ENCODE measurements at places on chromosomes 7 and 10.

- no peak overlapping the region for H3K4me3 ChIP-seq
- H3K27me3 ChIP-seq = no peaks in the 10 kb centered on the region
- no peaks in the 10 kb centered on the region for H3K36me3 ChIP-seq
- no peak overlapping the region for H3K27ac ChIP-seq
- H3K4me1 ChIP-seq = no peaks in the 10 kb centered on the region
Observed at GRCh38 chr10:53547364-53547763, 774.8 kb upstream of the MBL2 start.

DNA sequence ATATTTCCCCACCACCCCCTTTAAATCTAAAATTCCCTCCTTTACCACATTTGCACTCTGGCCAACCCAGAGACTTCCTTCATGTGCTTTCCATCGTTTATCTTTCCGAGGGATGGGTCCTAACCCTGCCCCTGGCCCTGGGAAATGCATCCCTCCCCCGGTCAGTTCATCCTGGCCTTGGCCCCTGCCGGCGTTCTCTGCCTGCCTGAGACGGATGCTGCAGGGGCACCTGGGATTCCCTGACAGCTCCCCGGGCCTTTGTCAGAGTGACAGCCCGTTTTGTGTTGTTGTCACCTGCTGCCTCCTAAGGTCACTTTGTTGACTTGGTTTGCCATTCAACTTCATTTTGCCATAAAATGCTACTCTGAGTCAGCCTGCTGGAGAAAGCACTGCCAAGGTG lies 34.8 kb upstream of the PITRM1 start:
- no peak overlapping the region for H3K27ac ChIP-seq
- H3K4me1 ChIP-seq = no peaks in the 10 kb centered on the region
- no peaks in the 10 kb centered on the region for H3K27me3 ChIP-seq
- H3K4me3 ChIP-seq = no peak overlapping the region

GRCh38 chr10:105413997-105414396 lies 772.9 kb downstream of the SORCS3 start:
- no peaks in the 10 kb centered on the region for H3K4me1 ChIP-seq
- no peak overlapping the region for H3K27ac ChIP-seq
- no peak for DNase-seq
- H3K4me3 ChIP-seq = no peak overlapping the region

- H3K4me1 ChIP-seq = no peaks in the 10 kb centered on the region
- no peak overlapping the region for H3K4me3 ChIP-seq
- no peaks in the 10 kb centered on the region for H3K36me3 ChIP-seq
Observed at GRCh38 chr7:156661637-156662036, 21.1 kb downstream of the RNF32 start.

GRCh38 chr7:156515911-156516790 lies 124.4 kb upstream of the RNF32 start:
- no peak overlapping the region for H3K27ac ChIP-seq
- no peak overlapping the region for H3K4me3 ChIP-seq
- H3K36me3 ChIP-seq = no peaks in the 10 kb centered on the region
- H3K4me1 ChIP-seq = no peaks in the 10 kb centered on the region
- H3K27me3 ChIP-seq = no peaks in the 10 kb centered on the region

GRCh38 chr7:91710881-91711280 lies 169.6 kb downstream of the MTERF1 start:
- no peaks in the 10 kb centered on the region for H3K4me1 ChIP-seq
- no peaks in the 10 kb centered on the region for H3K27me3 ChIP-seq
- no peak overlapping the region for H3K27ac ChIP-seq
- H3K36me3 ChIP-seq = peaks cover 11% of the 10 kb centered on the region
- no peak overlapping the region for H3K4me3 ChIP-seq

- H3K36me3 ChIP-seq = no peaks in the 10 kb centered on the region
- no peak overlapping the region for H3K4me3 ChIP-seq
- H3K27me3 ChIP-seq = no peaks in the 10 kb centered on the region
- peak overlapping the region; percentile 66 for H3K27ac ChIP-seq
- peaks cover 10% of the 10 kb centered on the region for H3K4me1 ChIP-seq
- no peak for DNase-seq
Observed at GRCh38 chr10:78203915-78204818, 170.5 kb downstream of the RPS24 start.

DNA sequence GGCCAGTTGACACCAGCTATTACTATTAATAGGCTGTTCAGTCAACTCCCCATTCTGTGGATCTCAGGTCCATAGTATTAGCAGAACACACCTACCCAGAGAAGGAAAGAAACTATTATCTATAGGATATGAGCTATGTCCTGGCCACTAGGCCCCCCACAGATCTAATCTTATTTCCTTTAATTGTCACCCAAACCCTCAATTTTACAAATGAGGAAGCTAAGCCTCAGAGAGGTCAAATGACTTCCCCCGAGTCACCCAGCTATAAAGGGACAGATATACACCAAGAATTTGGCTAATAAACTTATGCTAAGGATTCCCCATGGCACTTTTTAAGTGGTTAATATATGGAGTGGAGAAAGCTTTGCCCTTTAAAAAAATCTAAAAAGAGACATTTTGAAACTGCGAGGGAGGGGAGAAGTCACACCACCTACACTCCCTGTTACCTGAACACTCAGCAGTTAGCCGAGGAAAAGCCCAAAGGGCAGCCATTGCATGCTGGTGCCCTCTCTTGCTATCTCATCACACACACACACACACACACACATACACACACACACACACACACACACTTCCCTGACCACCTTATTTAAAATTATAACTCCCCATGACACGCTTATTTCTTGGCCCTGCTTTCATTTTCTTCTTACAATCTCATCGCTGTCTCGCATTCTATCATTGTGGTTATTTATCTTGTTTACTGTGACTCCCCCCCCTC lies 157.0 kb upstream of the ADO start:
- H3K4me1 ChIP-seq = no peaks in the 10 kb centered on the region
- no peaks in the 10 kb centered on the region for H3K27me3 ChIP-seq
- no peak for DNase-seq
- no peak overlapping the region for H3K27ac ChIP-seq
- no peaks in the 10 kb centered on the region for H3K36me3 ChIP-seq
- H3K4me3 ChIP-seq = no peak overlapping the region

DNA sequence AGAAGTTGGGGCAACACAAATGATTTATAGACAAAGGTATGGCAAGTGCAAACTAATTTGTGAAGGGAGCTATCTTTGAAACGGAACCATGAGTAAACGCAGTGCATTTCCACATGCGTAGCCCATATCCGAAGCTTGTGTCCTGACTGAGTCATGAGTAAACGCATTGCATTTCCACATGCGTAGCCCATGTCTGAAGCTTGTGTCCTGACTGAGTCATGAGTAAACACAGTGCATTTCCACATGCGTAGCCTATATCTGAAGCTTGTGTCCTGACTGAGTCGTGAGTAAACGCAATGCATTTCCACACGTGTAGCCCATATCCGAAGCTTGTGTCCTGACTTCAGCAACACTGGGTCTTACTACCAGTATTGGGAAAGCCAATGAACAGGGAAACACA lies 95.0 kb downstream of the CELF2 start:
- no peaks in the 10 kb centered on the region for H3K4me1 ChIP-seq
- DNase-seq = no peak
- peaks cover 3% of the 10 kb centered on the region for H3K36me3 ChIP-seq
- H3K27me3 ChIP-seq = no peaks in the 10 kb centered on the region
- no peak overlapping the region for H3K4me3 ChIP-seq

- H3K4me3 ChIP-seq = no peak overlapping the region
- H3K36me3 ChIP-seq = no peaks in the 10 kb centered on the region
- no peaks in the 10 kb centered on the region for H3K4me1 ChIP-seq
- DNase-seq = no peak
- H3K27ac ChIP-seq = no peak overlapping the region
Observed at GRCh38 chr7:82241356-82241755, 202.2 kb downstream of the CACNA2D1 start.

DNA sequence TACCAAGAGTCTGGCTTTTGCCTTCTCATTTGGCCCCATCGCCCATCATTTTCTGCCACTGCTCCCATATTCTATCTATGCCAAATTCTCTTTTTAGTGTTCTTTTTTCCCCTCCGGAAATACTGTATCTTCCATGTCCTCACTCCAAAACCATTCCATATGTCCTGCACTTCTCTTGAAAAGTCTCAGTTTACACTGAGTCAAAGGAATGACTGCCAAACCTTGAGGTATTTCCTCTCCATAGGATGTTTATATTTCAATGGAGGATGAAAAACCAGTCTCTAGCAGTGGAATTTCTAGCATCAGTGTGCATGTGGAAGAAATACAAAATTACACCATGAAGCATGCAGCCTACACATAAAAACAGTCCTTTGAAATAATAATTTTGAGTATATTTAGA lies 121.4 kb upstream of the PHYHIPL start:
- H3K27me3 ChIP-seq = no peaks in the 10 kb centered on the region
- no peaks in the 10 kb centered on the region for H3K4me1 ChIP-seq
- no peaks in the 10 kb centered on the region for H3K36me3 ChIP-seq
- H3K4me3 ChIP-seq = no peak overlapping the region
- DNase-seq = no peak

- H3K27ac ChIP-seq = no peak overlapping the region
- no peak overlapping the region for H3K4me3 ChIP-seq
- no peak for DNase-seq
- no peaks in the 10 kb centered on the region for H3K4me1 ChIP-seq
Observed at GRCh38 chr10:48192881-48193450, 81.5 kb downstream of the FRMPD2 start.

GRCh38 chr10:58512491-58513187 lies at the start of gene BICC1:
Gene BICC1, plus strand, starts transcription at chr10:58512872. Its CDS starts 272 bp downstream, at chr10:58513144.
- no peaks in the 10 kb centered on the region for H3K4me1 ChIP-seq
- no peaks in the 10 kb centered on the region for H3K36me3 ChIP-seq
- H3K27ac ChIP-seq = peak within 1 kb of the TSS; percentile 78
- peak; percentile 43 for DNase-seq

DNA sequence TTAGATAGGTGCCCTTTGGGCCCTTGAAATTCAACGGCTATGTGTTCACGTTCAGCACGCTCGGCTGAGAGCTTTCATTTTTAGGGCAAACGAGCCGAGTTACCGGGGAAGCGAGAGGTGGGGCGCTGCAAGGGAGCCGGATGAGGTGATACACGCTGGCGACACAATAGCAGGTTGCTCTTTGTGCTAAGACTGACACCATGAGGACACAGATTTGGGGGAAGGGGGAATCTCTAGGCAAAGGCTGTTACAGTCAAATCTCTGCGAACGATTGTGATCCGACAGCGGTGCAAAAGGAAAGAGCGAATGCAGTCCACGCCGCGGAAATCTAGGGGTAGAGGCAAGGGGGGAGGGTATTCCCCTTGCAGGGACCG lies 667 bp downstream of the KLLN start:
- no peaks in the 10 kb centered on the region for H3K27me3 ChIP-seq
- DNase-seq = no peak
- H3K36me3 ChIP-seq = no peaks in the 10 kb centered on the region
- peak overlapping the region; percentile 83 for H3K4me3 ChIP-seq

DNA sequence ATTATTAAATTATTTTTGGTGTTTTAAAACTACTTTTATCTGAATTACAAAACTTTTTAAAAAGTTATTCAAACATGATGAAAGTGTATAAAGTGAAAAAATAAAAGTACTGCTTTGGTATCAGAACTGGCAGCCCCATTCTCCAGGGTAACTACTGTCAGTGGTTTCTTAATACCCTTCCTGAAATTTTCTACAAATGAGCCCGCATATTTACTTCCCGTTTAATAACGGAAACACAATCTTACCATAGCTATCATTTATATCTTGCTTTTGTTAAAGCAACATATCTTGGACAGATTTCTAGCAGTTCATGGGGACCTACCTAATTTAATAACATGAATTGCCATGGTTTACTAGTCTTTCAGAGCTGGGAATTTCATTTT lies 249.9 kb downstream of the RNLS start:
- no peaks in the 10 kb centered on the region for H3K27me3 ChIP-seq
- H3K36me3 ChIP-seq = no peaks in the 10 kb centered on the region
- H3K4me3 ChIP-seq = no peak overlapping the region
- no peak overlapping the region for H3K27ac ChIP-seq
- H3K4me1 ChIP-seq = no peaks in the 10 kb centered on the region

GRCh38 chr7:158760445-158760764 lies 55.8 kb upstream of the NCAPG2 start:
- H3K27ac ChIP-seq = no peak overlapping the region
- H3K4me3 ChIP-seq = no peak overlapping the region
- H3K36me3 ChIP-seq = peaks cover 86% of the 10 kb centered on the region
- no peaks in the 10 kb centered on the region for H3K27me3 ChIP-seq

DNA sequence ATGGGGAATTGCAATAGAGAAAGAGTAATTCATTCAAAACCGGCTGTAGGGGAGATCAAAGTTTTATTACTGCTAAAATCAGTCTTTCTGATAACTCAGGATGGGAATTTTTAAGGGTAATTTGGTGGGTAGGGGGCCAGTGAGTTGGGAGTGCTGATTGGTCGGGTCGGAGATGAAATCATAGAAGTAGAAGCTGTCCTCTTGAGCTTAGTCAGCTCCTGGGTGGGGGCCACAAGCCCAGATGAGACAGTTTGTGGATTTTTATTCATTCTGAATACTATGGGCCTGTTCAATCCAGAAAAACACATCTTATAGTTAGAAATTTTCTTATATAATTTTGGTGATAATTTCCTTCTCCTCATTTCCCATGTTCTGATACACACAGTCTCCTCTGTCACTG lies 25.4 kb downstream of the CALD1 start:
- no peaks in the 10 kb centered on the region for H3K27me3 ChIP-seq
- peak overlapping the region; percentile 44 for H3K27ac ChIP-seq
- no peak for DNase-seq
- H3K4me1 ChIP-seq = no peaks in the 10 kb centered on the region

DNA sequence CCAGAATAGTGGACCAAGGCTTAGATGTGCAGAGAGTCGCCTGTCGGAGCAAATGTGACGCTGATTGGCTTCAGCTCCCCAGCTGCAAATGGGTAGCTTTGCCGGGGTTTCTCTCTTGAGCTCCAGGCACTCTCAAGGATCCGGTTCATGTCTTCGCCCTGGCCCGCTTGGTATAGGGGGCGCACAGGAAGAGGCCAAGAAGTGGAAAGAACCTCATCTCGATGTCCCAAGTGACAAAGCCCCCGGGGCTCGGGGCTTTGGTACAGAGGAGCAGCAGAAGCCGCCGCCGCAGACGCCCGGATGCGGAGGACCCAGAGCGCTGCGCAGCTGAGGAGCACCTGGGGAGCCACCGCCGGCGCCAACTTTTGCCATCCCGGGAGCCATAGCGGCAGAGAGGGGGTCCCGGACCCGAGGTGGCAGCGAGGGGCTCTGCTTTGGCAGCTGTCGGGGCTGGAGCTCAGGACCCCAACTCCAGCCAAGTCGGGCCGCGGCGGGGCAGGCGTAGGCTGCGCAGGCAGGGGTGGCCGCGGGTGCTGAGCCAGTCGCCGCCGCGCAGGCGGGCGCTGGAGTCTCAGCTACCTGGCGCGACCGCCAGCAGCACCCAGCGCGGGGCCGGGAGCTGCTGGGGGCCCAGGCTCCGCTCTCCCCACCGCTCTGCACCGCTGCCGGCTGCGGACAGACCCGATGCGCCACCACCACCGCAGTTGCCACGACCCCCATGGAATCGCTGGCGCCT lies 466.6 kb downstream of the XPNPEP1 start:
- no peak overlapping the region for H3K4me3 ChIP-seq
- H3K4me1 ChIP-seq = peaks cover 6% of the 10 kb centered on the region
- H3K36me3 ChIP-seq = no peaks in the 10 kb centered on the region
- H3K27ac ChIP-seq = no peak overlapping the region
- DNase-seq = no peak

DNA sequence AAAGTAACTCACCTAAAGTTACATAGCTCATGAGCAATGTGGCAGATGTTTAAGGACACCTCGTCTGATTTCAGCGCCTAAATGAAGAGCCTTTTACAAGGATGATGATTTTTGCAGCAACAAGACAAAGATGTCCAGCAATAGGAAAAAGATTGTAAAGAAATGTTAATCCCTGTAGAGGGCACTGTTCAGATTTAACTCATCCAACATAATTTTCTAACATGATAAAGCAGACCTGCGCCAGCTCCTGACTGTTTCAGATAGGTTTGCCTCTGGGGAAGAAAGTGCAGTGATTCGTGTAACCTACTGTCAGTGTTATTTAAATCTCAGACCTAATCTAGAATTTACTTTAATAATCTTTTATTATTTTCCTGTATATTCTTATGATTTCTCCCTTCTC lies 595.2 kb downstream of the AUTS2 start:
- H3K4me3 ChIP-seq = no peak overlapping the region
- H3K27ac ChIP-seq = no peak overlapping the region
- no peak for DNase-seq
- H3K36me3 ChIP-seq = no peaks in the 10 kb centered on the region

Measured in tibial artery (tissue), 4 donors.